ENCODE measurements at places on chromosomes 11 and 22.

- no peak for DNase-seq
These were observed 12.2 kb downstream of the CBL start for GRCh38 chr11:119218141-119218878.

DNA sequence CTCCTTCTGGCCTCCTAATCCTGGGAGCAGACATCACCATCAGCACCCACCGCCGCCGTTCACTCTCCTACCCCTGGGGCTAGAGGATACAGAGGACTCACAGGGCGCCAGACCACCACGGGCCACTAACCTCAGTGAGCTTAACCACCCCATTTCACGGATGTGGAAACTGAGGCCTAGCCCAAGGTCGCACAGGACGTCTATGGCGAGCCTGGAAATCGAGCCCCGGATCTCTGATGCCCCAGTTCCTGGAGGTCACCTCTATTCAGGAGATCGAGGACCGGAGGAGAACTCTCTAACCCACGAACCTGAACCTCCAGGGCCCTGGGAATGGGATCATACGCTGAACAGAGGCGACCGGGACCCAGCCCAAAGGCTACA, 349 bp downstream of the TIMM10 start:
- no peak for DNase-seq

GRCh38 chr11:93741882-93742226, 382 bp downstream of the C11orf54 start:
- no peak for DNase-seq

DNA sequence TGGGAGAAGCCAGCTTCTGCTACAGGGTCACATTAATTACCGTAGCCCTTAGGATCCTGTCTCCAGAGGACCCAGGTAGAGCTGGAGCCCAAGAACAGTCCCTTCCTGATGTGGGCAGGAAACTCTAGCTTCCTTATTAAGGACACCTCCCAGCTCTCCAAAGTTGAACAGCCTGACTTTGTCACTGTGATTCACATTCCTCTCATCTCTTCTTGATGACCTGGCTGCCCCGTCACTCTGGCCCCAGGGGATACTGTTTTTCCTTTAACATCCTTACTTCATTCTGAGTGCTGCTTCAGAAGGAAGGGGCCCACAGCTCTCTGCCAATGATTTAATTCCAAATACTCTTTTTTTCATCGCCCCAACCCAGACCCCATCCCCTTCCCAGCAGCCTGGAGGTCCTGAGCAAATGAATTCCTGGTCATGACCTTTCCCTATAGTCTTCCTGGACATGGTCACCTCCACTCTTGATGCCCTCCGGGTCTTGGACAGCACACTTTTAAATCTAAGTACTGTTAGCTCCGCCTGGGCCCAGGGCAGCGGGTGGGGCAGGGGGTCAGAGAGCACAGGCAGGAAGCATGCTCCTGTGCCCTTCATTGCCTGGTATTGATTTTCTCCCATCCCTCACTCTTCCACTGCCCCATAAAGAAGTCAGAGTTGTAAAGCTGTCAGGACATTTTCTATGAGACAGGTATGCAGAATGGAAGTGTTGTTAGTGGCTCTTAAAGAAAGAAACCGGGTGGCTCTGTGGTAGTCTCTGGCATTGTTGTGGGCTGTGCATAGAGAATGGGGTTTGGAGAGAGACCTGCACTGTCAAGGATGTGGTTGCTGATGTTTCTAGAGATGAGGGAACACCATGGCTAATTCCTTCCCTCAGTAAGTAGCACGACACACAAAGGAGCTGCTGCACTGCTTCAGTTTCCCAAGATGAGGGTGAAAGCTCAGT, 22.3 kb upstream of the SPON1 start:
- DNase-seq: no peak

DNA sequence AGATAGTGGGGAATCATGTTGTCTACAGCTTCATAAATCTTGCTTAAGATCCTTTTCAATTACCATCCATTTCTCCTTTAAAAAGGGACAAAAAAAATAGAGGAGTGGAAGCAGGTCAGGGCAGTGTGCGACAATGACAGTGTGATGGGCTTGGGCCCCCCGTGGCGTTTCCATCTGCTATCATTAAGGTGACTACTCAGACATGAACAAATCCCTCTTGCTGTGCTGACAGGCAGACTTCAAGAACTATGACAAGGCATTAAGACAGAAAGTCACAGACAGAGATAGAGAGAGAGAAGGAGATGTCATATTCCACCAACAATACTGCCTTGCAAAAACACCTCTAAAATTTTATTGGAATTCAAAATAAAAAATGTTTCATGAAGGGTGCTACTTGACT, 263.2 kb downstream of the DCDC1 start:
- no peak for DNase-seq

DNA sequence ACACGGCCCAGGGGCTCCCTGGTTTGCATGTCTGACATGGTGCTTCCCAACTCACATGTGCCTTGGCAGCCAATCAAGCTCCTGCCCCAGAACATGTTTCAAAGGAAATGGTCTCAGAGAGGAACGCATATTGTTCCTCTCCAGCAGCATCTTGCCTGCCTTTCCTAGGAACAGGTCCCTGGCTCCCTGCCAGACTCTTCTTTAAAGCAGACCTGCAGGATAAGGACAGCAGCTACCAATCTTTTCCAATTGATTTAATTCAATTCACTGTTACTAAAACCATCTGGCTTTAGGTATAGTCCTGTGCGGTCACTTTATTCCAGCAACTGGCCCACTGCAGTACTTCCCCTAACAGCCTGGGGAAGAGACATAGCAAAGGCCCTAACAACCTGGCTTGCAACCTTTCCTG, 79.9 kb downstream of the AMBRA1 start:
- DNase-seq: no peak

- DNase-seq: no peak
These were observed 28.2 kb downstream of the FZD4 start for GRCh38 chr11:86926975-86927374.

GRCh38 chr11:105189581-105189980, 50.0 kb upstream of the CARD18 start:
- DNase-seq: no peak

GRCh38 chr11:122342089-122342744, 226.2 kb upstream of the BLID start:
- no peak for DNase-seq

DNA sequence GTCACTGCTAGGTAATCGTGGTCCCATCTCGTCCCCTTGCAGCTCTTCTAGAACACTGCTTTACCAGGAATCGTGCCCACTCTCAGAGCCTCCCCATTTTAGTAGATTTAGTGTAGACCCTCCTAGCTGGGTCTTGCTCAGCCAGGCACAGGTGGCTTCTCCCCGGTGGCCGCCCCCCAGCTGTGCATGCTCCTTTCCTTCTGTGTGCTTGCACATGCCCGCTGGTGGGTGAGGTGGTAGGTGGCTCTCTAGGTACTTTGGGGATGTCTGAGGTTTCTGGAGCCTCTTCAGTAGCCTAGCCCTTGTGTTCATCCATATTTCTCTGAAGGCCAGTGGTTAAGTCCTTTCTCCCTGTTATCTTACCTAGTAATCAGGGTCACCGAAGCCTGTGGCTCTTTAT, 5.6 kb downstream of the TUB start:
- DNase-seq: no peak

- DNase-seq: no peak
These were observed 915 bp downstream of the FEZ1 start for GRCh38 chr11:125494974-125495725.

GRCh38 chr11:128584253-128584652, 3.1 kb downstream of the ETS1 start:
- no peak for DNase-seq

All from activated CD8-positive, alpha-beta memory T cell treated with anti-CD3 and anti-CD28 coated beads for 4 hours (primary cell).